NCI-H2029 (cell line): ENCODE measurements at places on chromosomes 3 and 15.

DNA sequence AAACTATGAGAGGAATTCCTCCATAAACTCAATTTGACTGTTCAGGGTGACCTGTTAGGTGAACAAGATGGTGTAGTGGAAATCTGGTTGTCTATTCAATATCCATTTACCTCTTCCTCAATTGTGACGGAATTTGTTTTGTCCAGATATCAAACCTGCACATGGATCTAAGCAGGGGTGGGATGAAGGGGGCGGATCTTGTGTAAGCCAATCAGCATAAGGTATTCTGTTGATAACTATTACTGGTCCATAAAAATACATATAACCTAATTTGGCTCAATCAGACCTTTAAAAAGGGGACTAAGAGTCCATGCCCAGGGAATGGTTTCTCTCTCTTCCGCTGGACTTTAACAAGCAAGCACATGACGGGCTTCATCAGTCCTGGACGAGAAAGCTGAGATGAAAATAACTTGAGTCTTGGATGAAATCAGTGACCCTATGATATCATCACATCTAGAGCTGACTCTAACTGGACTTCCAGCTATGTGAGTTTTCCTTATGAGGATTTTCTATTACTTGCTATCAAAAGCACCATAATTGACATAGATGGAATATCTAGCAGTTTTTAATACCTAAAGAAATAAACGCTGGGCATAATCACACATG, 5.7 kb upstream of the POPDC2 start:
- DNase-seq, result no peak

DNA sequence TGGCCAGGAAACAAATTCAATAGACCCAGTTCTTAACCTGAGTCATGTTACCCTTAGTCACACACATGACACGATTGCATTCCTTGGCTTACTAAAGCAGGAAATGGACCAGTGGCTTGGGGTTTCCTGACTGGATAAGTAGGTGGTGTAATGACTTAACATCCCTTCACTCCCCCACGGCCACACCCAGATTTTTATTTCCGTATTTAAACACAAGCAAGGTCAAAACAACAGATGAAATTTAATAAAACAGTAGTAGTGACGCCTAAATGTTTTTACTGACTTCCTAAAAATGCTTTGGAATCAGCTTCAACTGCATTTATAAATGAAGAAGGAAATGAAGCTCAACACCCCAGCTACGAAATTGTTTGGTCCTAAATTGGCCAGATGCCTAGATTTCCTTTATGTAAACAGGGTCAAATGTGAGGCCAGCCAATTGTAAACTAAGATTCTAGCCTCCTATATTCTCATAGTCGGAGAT, 324.3 kb downstream of the CHST2 start:
- DNase-seq, result peak; percentile 86

- DNase-seq, result no peak
Measured at GRCh38 chr3:61200270-61200669, 51.0 kb downstream of the FHIT start.

GRCh38 chr15:32974691-32975090, 219.8 kb downstream of the FMN1 start:
- DNase-seq, result no peak

DNA sequence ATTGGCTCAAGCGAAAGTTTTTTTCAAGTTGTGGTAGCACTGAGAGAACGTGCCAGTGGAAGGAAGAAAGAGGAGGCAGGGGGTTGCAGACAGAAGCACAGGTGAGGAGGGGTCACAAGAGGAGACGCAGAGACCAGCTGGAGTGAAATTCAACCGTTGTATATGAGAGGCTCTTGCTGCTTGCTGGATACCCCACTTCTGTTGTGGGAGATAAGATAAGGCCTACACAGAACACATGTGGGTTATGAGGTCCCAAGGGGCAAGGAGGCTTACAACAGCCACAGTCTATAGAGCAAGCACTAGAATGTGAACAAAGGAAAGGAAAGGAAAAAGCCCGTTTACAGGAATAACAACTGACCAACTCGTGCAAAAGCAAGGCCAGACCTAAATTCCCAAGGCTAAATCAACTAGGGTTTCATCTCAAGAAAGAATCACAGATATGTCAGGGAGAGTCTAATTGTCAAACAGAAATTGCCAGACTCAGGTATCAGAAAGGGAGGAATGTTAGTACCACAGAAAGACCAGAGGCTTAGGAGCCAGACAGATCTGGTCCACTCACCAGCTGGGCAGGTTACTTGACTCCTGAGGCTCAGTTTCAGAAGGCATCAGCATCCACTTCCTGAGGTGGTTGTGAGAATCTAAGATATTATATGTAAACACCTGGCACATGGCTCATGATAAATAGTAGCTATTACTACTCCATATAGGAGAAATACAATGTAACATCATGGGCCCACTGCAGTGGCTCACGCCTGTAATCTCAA, 60.9 kb downstream of the MSL2 start:
- DNase-seq, result no peak

DNA sequence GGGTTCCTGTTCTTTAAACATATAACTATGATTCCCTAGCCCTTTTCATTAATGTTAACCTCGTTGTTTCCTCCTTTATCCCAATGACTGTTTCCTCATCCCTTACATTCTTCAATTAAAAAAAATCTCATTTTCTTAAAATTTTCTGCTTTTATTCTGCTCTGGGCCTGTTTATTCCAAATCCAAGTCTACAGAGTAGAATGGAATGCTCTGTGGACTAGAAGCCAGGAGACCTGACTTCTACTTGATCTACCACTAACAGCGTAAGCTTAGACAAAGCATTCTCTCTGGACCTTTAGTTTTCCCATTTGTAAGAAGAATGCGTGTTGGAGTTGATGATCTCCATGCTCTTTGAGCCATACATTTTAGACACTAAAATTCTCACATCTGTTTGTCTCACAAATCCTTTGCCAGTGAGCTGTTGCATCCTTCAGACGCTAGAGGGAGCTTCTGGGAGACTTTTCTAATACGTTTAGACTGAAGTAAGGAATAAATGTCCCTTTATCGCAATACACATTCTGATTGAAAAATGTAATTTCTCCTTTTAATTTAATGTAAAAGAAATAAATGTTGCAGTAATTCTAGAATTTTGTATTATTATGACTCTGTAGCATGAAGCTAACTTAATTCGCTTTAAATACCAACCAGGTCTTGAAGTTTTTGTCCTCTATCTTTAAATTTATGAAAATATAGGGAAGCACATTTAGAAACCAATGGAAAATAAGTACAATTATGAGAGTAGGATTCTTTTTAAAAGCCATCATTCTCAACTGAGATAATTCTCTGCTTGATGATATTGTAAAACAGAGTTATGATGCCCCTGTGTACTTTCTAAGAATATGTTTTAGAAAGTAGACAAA, 21.7 kb upstream of the GMNC start:
- DNase-seq, result peak; percentile 42

GRCh38 chr3:98554580-98554979, 22.8 kb downstream of the GPR15 start:
- DNase-seq, result no peak

DNA sequence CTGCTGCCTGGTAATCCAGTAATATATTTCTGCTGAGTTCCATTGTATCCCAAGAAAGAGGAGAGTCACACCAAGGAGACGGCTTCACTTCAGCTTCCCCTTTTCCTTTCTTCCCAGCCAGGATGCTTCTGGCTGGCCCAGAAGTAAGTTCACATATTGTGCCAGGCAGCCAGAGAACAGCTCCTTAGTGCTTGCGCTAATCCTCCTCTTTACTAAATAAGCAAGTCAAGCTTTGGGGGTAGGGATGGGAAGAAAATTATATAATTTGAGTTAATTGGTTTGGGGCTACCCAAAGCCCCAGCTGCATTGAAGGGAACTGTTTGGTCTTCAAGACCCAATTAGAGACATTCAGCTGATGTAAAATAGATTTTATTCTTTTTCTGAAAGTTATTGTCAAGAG, 218.8 kb upstream of the HES1 start:
- DNase-seq, result no peak

GRCh38 chr3:16199769-16200168, 25.3 kb downstream of the GALNT15 start:
- no peak for DNase-seq

- DNase-seq, result no peak
Measured at GRCh38 chr15:69679623-69680228, 227.1 kb downstream of the RPLP1 start.
